ENCODE measurements at places on chromosomes 3 and 15.

GRCh38 chr3:106229495-106230278 is 360.9 kb upstream of the CBLB start:
- DNase-seq: no peak

GRCh38 chr3:16937326-16937845 is 52.6 kb downstream of the PLCL2 start:
- no peak for DNase-seq

GRCh38 chr15:60006203-60006862 is 2.2 kb downstream of the FOXB1 start:
- peak; percentile 48 for DNase-seq

- no peak for DNase-seq
These were observed 141.0 kb downstream of the OTOL1 start for GRCh38 chr3:161637559-161637958.

- peak; percentile 83 for DNase-seq
These were observed 154.8 kb downstream of the PLCL2 start for GRCh38 chr3:17039594-17039993.

GRCh38 chr15:43104426-43104825 is 1.4 kb downstream of the UBR1 start:
- DNase-seq: no peak

DNA sequence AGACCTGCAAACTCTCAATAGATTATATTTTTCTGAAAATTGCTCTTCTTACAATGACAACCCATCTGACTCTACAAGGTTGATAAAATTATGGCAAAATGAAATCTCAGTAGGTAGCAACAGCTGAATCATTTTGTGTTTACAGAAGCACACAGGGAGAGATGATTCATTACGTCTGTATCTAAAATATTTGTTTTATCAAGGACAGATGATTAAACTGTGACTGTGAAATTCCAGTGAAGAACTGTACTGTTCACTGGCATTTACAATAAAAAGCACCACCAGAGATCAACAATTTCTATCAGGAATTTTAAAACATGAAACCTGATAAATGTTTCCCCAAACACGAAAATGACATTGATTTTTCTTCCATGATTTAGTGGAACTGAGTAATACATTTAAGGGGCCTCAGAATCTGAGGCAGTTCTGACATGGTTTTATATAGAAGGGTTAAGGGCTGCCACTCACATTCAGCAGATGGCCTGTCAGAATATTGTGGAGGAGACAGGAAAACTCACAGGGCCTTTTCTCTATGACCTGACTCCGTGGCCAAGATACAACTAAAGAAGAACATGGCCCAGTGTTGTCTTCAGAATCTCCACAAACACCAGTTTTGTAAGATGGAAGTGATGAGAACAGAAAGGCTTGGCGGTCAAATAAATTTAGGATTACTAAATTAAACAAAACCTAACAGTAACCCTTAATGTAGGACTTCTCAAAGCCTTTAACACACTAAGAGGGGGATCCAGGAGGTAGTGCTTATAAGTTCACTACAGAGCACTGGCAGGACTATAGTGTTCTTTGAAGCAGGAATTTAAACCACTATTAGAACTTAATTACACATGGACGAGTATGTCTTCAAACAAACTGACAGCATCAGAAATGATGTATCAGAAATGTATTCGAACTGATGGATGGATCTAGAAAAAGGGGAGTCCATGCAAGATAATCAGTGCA is 25.9 kb downstream of the RAD18 start:
- no peak for DNase-seq

- DNase-seq: no peak
These were observed 56.9 kb downstream of the UBR1 start for GRCh38 chr15:43048935-43049334.

Measured in CD4-positive, alpha-beta T cell treated with Interleukin-4 for 4 hours (primary cell).